COR-L47 (cell line): ENCODE measurements at places on chromosomes 3 and 15.

DNA sequence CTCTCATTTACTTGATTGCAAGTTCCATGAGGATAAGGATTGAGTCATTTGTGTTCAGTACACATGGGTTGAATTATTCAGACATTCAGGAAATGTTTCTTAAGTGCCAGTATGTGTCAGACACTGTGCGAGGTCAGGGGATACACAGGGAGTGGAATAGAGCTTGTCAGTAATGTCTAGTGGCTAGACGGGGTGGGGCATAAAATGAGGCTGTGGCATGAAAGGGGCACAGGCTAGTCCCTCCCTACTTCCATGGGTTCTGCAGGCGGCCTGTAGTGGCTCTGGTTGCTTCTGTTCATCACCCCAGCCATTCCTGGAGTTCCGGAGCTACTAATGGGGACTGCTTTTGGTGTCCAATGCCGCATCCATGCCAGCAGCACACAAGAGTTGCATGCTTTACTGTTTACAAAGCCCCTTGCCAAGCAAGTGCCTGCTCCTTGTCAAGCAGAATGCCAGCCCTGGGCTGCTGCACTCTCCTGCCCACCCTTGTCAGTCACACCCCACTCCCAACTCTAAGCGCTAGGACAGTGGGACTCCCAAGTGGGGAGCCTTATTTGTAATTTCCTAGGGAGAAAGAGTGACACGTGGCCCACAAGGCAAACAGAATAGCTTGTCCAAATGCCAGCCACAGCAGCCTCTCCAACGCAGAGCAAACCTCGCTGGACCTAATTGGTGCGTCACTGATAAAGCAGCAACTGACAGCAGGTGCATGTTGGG is 70.8 kb downstream of the RAB11A start:
- peak; percentile 83 for DNase-seq

GRCh38 chr3:156513619-156514018 is 41.3 kb downstream of the SSR3 start:
- DNase-seq, result peak; percentile 61

DNA sequence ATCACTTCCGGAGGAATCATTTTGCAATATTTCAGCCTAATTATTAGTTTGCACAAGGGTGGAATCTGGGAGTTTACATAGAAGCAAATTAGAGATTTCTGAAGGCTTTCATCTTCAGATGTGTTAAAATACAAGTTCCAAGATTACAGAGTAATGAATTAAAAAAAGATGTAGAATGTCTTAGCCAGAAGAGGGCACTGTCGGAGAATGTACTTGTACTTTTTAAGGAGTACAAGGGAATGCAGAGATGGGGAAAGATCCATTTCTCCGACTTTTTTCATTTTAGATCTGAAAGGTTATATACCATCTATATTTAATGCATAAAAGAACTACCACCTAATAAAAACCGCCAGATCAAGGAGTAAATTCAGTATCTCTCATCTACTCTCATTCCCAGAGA is 43.1 kb upstream of the WDR5B start:
- no peak for DNase-seq

- no peak for DNase-seq
Measured at GRCh38 chr3:187811585-187812250, 66.5 kb upstream of the BCL6 start.

DNA sequence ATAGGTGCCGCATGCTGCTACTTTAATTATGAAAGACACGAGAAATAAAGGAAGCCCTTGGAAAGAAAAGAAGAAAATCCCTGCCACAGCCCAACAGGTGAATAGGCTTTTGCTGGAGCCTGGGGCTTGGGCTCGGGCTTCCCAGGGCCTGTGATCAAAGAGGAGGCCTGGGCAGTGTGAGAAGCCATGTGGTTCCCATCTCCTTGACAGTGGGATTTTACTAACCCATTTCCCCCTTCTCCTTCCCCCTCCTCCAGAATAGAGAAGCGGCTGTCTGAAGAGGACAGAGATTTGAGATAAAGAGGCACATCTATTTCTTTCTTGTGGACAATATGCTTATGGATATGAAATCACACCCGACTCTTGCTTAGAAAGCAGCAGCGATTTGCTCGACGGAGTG is 369.1 kb downstream of the MCTP2 start:
- DNase-seq, result no peak

- no peak for DNase-seq
Measured at GRCh38 chr3:77799278-77799677, 759.4 kb downstream of the ROBO2 start.

DNA sequence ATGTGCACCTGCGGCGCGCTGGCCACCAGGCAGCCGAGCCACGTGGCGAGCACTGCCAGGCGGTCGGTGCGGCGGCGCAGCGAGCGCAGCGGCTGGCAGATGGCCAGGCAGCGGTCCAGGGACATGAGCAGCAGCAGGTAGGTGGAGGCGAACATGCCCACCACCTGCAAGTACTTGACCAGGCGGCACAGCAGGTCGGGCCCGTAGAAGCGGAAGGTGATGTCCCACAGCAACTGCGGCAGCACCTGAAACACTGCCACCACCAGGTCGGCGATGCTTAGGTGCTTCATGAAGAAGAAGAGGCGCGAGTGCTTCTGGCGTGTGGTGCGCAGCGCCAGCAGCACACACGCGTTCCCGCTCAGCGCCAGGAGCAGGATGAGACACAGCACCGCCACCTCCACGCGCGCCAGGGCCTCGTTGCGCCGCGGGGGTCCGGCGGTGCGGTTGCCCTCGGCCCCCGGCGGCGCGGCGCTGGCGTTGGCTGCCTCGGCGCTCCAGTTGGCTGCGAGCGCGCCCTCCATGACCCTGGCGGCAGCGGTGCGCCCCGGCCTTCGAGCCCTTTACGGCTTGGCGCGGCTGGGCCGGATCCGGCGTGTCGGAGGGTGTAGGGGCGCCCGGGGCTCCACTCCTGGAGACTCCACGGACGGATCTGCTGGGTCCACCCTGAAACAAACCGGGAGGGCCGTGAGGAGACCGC is 1.6 kb downstream of the OXTR start:
- DNase-seq, result peak; percentile 41

- DNase-seq, result no peak
Measured at GRCh38 chr3:195095704-195096036, 175.3 kb downstream of the XXYLT1 start.

- no peak for DNase-seq
Measured at GRCh38 chr15:55535436-55535835, 27.4 kb upstream of the DNAAF4 start.

DNA sequence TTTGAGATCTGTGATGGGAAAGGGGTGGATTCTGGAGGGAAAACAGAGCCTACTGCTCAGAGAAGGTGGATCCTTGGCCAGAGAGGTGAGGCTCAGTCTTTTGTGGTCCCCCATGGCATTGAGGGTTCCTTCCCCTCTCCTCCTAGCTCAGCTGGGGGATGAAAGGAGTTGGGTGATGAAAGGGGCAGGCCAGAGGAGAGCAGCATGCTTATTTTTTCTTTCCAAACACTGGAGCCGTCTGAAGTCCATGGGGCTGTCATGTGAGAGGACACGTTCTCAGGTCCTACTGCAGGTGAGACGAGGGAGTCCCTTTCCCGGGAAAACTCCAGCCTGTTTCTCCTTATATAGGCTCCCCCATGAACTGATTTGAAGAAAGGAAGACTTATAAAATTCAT is 71.4 kb downstream of the SCN5A start:
- no peak for DNase-seq

DNA sequence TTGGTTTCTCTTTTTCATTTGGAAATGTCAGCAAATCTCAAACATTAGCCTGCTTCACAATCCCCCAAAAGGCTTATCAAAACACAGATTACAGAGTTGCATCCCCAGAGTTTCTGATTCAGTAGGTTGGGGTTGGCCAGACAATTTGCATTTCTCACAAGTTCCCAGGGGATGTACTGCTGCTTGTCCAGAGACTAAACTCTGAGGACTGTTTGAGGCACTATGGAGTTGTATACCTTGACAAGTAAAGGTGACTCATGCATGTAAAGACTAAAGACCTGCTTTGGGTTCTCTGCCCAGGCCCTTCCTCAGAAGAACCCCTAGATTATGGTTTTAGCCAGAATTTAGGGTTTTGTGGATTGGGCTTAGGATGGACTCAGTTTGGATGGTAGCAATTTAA is 151.1 kb upstream of the ARHGEF26 start:
- DNase-seq, result no peak

DNA sequence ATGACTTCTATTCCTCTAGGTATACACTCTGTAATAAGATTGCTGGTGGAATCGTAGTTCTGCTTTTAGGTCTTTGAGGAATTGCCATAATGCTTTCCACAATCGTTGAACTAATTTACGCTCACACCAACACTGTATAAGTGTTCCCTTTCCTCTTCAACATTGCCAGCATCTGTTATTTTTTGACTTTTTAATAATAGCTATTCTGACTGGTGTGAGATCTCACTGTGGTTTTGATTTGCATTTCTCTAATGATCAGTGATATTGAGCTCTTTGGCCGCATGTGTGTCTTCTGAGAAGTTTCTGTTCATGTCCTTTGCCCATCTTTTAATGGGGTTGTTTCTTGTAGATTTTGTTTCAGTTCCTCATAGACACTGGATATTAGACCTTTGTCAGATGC is 12.8 kb downstream of the NXPE3 start:
- DNase-seq, result no peak

DNA sequence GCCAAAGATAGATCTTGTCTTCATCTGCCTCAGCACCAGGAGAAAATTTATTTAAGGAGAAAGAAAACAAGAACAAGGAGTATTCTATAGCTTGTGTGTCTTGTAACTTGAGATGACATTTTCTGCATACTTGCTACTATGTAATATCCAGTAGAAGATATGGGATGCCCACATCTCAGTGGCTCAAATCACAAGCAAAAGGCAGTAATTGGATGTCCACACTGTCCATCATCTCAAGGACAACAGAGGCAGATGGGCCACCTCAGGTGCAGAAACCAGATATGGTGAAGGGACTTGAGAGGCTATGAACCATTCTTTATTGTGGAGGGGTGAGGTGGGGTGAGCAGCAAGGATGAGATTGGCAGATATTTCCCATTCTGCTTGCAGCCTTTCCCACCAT is 309.0 kb downstream of the GBE1 start:
- DNase-seq, result no peak

- DNase-seq, result no peak
Measured at GRCh38 chr3:131147534-131147933, 120.9 kb downstream of the NEK11 start.

GRCh38 chr3:111668888-111669488 is 73.8 kb upstream of the ZBED2 start:
- DNase-seq, result peak; percentile 77

DNA sequence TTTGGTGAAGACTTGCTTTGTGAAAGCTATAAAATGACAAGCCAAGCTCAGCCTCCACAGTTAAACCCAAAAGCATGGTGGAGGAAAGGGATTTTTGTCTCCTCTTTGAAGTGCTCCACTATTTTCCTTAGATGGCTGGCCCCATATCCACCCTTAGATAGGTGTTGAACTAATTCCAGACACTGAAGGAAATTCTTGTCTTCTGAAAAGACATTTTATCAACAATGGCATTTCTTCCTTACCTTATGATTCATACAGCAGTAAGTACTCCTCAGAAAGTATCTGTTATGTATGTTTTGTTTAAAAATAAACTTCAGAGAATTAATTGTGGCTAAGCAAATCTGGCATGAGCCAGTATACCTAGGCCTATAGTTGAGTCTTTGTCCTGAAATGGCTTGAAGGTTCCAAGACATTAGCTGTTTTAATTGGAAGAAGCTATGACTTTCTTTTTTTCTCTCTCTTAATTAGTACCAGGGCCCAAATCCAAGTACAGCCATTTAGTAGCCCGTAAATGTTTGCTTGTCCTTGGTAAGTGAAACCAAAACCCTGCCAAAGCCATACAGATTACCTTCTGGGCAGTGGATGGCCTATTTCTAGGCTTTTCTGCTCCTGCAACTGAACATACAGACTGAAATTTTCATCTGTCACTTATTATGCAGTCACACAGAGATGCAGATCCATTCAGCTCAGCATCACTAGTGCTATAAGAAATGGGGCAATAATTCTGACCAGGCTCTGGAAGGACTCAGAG is 5.1 kb upstream of the BFSP2 start:
- no peak for DNase-seq

DNA sequence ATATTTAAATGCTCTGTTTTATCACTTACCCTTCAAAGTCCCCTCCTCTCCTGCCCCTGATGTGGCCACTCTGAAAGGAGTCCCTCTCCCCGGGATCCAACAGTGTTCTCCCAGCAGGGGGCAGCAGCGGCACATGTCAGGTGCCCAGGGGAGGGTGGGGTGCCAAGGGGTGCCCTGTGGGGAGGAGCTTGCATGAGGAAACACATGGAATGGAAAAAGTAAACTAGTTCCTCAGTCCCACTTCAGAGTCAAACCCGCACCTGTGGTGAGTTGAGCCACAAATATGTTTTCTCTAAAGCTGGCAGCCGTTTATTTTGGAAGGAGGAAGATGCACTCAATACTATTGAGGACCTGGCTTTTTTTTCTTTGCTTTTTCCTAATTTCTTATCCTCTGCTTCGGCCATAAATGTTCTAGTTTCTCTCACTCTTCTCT is 30.1 kb upstream of the NRROS start:
- DNase-seq, result peak; percentile 92

GRCh38 chr3:170458285-170458684 is 39.6 kb downstream of the CLDN11 start:
- DNase-seq, result no peak

GRCh38 chr3:148319161-148319915 is 378.4 kb upstream of the AGTR1 start:
- no peak for DNase-seq

DNA sequence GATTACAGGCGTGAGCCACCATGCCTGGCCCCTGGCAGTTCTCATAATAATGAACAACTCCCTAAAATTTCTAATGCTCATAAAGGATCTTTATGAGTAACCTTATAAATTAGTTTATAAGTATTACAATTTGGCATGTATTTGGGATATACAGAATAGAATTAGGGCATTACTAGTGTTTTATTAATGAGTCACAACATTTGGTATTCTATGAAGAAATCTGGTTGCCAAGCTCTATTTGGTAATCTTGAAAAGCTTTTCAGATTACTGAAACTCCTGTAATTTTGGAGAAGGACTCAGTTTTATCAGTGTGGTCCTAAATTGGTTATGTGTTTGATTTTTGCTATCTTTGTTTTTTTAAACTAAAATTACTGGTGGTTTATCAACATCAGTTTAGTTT is 45.8 kb downstream of the TM6SF1 start:
- no peak for DNase-seq

GRCh38 chr3:191355406-191355805 is 25.1 kb upstream of the UTS2B start:
- no peak for DNase-seq

GRCh38 chr3:24302396-24302795 is 192.3 kb downstream of the THRB start:
- no peak for DNase-seq

GRCh38 chr15:70025413-70026296 is 72.1 kb downstream of the TLE3 start:
- no peak for DNase-seq

GRCh38 chr3:28250999-28251398 is 9.6 kb downstream of the CMC1 start:
- DNase-seq, result no peak

- no peak for DNase-seq
Measured at GRCh38 chr3:4753073-4753691, 226.1 kb upstream of the BHLHE40 start.

DNA sequence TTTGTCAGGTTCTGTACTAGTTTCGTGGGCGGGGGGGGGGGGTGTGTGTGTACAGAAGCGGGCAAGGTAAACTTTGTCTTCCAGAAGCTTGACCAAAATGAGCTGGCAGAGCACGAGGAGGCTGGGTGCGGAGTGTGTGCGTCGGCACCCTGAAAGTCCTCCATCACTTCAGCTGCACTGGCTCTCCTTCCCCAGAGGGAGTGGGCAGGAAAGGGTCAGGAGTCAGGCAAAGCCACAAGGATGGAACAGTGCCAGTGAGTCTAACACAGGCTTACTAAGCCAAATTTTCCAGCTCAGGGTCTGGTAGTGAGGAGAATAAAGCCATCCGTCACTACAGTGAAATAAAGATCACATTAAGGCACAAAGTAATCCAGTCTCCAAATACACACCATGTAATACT is 11.9 kb upstream of the SH3GL3 start:
- DNase-seq, result no peak
